NK-92 treated with Interleukin-12 subunit alpha and Interleukin-12 subunit beta, amount 100 ng/mL, for 24 hours (cell line): ENCODE measurements at places on chromosomes 2 and 18.

GRCh38 chr2:29394311-29394980 is 279.2 kb downstream of the CLIP4 start:
- no peak for DNase-seq

DNA sequence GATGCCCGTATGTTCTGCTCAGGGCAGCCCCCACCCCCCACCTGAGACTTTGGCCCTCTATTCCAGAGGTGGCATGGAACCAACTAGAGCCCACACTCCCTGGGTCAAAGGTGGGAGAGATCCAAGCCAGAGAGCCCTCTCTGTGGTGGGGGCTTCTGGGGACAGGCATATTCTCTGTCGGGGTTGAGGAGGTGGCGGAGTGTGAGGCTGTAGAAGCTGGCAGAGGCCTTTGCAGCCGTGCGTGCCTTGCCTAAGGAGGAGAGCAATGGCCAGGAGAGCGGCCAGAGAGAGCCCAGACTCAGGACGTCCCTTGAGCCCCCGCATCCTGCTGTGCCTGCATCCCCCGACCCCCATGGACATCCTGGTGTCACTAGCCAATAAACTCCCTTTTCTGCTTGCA is 79.2 kb upstream of the HPCAL1 start:
- DNase-seq: no peak

- DNase-seq: peak; percentile 42
Measured at GRCh38 chr2:110842048-110842447, 109.7 kb downstream of the ACOXL start.

GRCh38 chr2:42922790-42923579 is 130.6 kb upstream of the HAAO start:
- no peak for DNase-seq

- DNase-seq: no peak
Measured at GRCh38 chr2:189190685-189191084, 11.1 kb upstream of the COL5A2 start.

- no peak for DNase-seq
Measured at GRCh38 chr18:55121397-55122170, 162.3 kb upstream of the CCDC68 start.

DNA sequence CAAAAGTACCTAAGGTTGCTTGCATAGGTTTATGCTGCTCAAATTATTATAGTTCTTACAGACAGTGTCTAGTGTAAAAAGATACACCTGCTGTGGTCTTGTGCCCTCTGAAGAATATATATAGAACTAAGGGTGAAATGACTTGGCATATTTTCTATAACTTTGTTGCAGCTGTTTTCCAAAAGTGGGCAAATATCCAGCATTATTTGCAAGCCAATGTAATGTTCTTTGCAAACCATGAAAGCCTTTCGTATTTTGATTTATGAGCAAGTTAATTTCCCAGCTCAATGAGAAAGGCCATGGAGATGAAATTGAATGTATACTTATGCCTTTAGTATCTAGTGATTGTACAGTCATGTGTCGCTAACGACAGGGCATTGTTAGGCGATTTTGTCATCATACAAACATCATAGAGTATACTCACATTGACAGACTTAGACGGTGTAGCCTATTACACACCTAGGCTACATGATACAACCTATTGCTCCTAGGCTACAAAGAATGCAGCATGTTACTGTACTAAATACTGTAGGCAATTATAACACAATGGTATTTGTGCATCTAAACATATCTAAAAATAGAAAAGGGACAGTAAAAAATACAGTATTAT is 116.3 kb downstream of the PLCL1 start:
- no peak for DNase-seq

DNA sequence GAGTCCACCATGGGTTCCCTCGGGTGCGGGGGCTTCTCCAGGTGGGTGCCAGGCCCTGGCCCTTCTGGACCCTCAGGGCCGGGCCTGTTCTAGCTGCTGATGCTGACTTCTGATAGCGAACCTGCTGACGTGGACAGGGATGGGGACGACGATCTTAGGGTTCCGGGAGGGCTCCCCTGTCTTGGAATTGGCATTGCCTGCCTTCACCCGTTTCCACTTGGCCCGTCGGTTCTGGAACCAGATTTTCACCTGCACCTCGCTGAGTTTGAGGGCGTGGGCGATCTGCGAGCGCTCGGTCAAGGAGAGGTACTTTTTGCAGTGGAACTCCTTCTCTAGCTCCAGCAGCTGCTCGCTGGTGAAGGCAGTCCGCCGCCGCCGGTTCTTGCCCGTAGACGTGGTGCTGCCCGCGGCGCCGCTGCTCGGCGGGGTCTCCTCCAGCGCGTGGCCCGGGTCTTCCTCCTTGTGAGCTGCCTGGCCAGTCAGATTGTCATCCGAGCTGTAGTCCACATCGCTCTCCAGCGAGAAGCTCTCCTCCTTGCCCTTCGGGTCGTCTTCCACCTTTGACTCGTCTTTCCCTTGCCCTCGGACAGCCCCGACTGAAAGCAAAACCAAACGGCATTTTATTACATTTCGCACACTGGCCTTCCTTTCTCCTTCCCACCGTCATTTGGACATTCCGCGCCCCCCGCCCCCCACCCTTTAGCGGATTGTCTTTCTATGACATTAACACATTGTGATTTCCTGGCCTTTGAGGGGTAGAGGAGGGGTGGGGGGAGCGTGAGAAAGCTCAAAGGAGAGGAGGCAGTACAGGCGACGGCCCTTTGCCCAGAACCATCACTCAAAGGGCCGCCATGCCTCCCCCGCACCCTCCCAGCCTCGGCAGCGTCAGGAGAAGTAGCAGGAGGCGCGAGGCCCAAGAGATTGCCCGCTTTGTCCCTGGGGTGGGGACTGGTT is 2.1 kb downstream of the GBX2 start:
- no peak for DNase-seq

GRCh38 chr2:132941296-132942020 is 271.5 kb upstream of the LYPD1 start:
- DNase-seq: no peak

GRCh38 chr2:20447437-20448245 is 767 bp downstream of the RHOB start:
- DNase-seq: no peak

DNA sequence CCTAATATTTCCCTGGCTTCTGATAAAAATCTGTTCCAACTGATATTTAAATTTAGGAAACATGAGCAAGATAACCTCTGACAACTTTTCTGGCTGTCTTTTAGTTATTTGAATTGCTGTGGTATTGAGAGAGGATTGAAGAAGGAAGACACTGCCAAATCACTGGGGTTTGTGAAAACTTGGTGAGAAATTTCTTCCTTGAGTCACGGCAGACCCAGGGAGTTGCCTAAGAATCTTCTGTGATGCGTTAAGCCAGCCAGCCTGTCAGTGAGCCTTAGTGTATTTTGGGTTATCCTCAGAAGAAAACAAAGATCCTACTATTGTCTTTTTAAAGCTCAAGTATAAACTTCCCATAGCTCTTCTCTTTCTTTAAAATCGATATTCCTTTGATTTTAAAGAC is 17.5 kb upstream of the DOK6 start:
- DNase-seq: no peak
